Fibroblast of the aortic adventitia (primary cell): ENCODE measurements at places on chromosomes 3 and 15.

DNA sequence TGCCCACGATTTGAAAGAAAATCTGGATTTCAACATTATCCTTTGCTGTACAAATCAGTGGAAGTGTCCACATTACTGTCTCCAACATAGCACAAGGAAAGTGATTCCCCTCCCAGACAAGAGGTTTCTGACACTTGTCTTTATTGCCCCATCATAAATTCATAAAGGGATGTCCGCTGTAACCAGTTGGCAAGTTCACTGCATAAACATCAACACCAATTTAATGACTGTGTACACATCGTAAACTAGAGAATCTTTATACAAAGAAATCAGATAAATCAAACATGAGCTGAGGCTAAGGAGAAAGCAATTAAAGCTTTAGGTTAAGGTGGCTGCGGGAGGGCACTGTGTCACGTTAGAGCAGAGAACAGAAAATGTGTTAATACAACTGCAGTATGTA lies 129.8 kb downstream of the MEIS2 start:
- DNase-seq, result no peak

GRCh38 chr15:68432441-68433064 lies 590 bp upstream of the ITGA11 start:
- DNase-seq, result no peak

GRCh38 chr15:42138968-42139386 lies 17.5 kb downstream of the PLA2G4F start:
- no peak for DNase-seq

DNA sequence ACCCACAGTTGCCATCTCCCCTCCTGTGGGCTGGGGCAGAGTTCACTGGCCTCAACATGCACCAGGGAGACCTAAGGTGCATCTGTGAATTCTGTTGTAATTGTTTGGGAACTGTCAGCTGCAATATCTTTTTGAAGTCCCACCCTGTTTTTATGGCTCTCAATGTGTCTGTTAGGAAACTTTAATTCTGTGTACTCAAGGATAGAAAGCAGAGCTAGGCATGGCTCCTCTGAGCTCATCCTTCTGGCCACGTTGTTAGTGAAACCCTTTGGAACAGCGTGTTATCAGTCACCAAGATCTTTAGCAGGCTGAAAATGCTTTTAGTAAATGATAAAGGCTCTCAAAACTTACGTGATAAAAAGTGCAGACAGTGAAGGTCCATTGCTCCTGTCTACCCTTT lies 33.6 kb upstream of the MTMR10 start:
- peak; percentile 49 for DNase-seq

DNA sequence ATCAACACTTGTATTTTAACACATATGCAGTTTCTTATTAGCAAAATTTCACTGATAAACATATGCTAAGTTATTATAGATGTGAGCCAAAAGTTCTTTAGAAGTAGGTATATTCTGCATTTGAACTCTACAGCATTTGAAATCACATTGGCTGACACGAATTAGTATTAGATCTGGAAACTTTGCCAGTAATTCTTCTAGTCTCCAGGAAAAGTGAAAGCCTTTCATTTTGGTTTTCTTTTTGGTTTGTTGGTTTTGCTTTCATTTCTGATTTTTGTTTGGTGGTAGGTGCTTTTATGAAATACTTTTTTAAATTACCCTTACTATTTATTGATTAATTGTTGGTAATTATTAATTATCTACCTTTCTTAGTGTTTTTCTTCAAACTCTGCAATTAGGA lies 72.9 kb downstream of the RBMS3 start:
- DNase-seq, result no peak

DNA sequence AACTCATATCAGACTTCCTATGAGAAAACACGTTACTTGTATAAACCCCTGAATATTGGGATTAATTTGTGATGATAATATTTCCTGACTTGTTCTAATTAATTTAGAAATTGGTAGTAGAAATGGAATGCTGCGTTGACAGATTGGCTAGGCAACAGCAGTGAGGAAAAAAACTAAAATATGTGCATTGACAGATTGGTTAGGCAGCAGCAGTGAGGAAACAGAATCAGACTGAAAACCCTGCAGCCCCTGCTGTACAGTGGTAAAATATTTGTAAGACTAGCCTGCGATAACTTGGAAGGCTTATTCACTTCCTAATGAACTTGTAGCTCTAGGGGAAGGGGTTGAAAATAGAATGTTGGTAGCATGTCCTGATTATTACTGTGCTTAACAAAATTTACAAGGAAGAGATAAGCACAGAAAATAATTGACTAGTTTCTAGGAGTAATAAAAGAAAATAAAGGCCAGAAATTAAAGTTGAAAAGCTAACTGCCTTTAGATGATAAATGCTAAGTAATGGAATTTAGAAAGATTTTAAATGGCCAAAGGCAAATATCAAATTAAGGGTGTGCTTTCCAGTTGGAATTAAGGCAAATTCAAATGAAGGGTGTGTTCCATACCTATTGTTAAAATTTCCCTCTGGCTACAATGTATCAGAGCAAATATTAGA lies 29.9 kb upstream of the IL16 start:
- no peak for DNase-seq

DNA sequence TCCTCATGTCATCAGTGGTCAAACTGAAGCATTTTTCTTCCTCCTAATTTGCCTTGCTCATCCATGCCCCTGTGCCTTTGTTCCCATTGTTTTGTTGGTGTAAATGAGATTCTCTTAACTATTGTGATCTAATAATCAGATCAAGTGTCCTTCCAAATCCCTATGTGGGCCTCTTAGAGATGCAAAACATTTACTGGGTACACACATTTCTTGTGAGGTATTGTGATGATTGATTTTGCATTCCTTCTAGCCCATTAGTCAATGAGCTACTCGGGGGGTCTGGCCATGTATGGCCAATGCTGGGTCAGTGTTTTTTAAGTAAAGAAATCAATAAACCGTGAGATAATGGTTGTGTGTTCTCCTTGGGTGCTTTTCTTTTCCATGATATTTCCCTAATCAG lies 580.4 kb downstream of the VGLL3 start:
- no peak for DNase-seq

DNA sequence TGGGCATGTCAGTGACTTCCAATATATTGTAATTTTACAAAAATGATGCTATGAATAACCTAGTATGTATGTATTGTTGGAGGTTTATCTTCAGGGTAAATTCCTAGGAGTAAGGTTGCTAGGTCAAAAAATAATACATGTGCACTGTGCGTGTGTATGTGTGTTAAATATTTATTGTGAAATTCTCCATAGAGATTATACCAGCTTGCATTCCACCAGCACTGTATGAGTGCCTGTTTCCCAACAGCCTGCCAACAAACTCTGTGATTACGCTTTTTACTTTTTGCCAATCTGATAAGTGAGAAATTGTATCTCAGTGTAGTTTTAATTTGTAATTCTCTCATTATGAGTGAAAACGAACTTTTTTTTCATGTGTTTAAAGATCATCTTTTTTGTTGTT lies 12.6 kb upstream of the IGF2BP2 start:
- DNase-seq, result peak; percentile 72

- DNase-seq, result no peak
These were observed 38.7 kb downstream of the C3orf38 start for GRCh38 chr3:88188436-88188835.

DNA sequence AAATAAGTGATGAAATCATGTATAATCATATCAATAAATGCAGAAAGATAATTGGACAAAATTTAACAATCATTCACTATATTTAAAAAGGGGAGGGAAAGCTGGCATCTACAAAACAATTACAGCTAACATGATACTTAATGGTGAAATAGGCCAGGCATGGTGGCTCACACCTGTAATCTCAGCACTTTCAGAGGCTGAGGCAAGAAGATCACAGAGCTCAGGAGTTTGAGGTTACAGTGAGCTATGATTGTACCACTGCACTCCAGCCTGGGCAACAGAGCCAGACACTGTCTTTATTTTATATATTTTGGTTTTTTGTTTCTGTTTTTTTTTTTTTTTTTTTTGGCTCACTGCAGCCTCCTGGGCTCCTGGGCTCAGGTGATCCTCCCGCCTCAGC lies 12.1 kb downstream of the EDC3 start:
- DNase-seq, result no peak

DNA sequence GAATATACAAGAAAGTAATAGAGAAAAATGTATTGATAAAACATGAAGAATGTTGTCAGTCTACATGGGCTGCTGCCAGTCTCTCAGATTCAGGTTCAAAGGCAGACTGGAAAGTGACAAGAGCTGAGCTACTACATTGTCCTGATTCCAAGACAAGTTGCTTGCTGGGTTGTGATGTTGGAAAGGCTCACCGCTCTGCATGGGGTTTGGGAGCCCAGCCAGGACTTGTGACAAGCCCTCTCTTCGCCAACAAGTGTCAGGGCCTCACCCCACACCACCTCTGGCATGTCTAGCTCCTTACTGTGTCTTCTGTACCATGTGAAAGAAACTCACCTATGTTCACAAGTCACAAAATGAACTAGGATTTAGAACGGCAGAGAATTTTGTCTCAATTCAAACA lies 43.0 kb upstream of the SH3GL3 start:
- no peak for DNase-seq
